Epithelial cell of prostate (primary cell): ENCODE measurements at places on chromosomes 3 and 15.

DNA sequence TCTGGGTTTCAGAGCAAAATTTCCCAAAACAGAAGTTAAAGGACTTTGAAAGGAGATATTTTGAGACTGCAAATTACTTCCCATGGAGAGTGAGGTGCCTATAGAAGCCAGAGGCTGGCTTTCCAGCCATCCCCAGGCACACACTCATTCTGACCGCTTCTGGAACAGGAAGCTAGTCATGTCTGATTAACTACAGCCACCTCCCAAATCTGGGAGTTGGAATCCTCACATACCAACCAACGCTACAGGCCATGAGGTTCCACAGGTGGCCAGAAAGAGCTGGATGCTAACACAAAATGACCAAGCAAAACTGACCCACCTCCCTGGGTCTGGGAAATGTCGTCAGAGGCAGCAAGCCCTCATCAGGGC is 87.2 kb downstream of the SNRK start:
- no peak for DNase-seq

DNA sequence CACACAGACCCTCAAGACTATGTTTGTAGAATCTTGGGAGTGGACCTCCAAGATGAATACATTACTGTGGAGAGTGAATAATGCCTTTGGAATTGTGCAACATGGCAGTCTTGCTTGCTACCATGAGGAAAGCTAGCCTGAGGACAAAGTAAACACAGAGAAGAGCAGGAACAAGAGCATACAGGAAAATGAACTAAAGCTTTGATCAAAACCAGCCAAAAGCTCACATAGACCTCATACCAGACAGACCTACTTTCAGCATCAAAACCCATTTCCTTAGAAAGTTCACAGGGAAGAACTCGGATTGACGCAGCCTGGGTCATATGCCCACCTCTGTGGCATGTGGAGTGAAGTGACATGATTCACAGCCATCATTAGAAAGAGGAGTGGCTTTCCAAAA is 3.3 kb upstream of the RAB8B start:
- peak; percentile 75 for DNase-seq

GRCh38 chr3:114453361-114453780 is 159.5 kb downstream of the TIGIT start:
- no peak for DNase-seq

GRCh38 chr15:42191610-42192346 is 16.3 kb downstream of the VPS39 start:
- DNase-seq, result no peak

DNA sequence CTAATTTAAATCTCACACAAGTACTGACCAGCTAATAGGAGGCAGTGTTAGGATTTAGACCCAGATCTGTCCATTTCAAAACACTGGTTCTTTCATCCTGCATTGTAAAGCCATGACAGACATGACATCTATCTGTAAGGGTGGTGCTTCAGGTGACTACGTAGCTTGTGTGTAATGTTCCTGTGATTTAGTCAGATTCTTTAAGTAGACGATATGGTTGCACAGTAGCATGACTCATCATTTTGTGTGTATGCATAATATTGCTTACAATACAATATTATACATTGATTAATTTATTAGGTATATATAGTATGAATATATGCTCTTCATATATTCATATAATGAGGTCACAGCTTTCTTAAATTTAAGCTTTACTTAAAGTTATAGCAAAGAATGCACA is 628.5 kb downstream of the GRM7 start:
- peak; percentile 22 for DNase-seq

DNA sequence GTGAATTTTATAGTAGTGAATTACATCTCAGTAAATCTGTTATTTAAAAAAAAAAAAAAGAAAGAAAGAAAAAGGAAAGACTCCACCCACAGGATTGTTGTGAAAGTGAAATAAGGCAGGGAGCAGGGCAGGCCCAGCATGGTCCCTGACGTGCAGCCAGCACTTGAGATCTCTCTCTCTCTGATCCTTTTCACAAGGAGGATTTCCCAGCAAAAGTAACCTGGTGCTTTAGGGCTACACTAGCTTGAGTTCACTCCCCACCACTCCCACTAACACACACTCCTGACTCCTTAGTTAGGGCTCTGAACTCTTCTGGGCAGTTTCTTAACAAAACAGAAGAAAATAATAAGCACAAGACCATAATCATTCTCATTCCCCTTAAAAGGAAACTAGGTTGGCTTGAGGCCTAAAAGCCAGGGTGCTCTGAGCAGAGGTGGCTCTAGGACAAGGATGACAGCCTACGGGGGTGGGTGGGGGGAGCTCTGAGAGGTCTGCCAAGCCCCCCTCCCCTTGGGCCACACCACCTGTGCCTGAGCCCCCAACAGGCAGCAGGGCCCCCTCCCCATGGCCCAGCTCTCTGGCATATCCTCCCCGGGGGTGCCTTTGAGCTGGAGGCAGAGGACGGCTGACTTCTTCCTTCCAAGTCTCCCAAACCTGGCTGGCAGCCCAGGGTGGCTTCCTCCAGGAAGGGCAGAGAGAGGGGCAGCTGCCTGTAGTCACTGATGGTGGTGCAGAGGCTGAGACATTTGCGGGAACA is 856 bp downstream of the TMEM40 start:
- no peak for DNase-seq

DNA sequence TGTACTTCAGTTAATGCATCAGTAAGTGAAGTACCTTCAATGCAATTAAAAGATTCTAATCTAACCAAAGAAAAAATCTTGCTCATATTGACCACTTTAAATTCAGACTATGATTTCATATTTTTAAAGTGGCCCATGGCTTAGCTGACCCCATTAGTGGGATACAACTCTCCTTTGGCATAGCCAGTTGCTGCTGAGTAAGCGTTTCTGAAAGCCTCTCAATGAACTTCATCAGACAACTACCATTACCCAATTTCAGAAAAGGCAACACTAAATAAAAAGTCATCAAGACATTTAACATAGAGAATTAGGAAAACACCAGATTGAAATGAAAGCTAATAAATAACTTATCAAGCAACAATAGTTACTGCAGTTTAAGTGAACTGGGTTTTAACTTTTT is 27.0 kb downstream of the CADM2 start:
- no peak for DNase-seq

- DNase-seq, result no peak
Observed at GRCh38 chr3:94779699-94780098, 716.8 kb downstream of the NSUN3 start.

- no peak for DNase-seq
Observed at GRCh38 chr3:29451920-29452319, 171.0 kb downstream of the RBMS3 start.

GRCh38 chr15:41798607-41799487 is 24.6 kb downstream of the MAPKBP1 start:
- DNase-seq, result no peak

GRCh38 chr3:154251610-154252009 is 72.7 kb downstream of the DHX36 start:
- no peak for DNase-seq

- DNase-seq, result no peak
Observed at GRCh38 chr15:32952901-32953532, 235.2 kb downstream of the GREM1 start.

- no peak for DNase-seq
Observed at GRCh38 chr3:181458857-181459256, 252.9 kb upstream of the SOX2 start.

GRCh38 chr3:180575571-180575970 is 26.4 kb upstream of the TTC14 start:
- no peak for DNase-seq

DNA sequence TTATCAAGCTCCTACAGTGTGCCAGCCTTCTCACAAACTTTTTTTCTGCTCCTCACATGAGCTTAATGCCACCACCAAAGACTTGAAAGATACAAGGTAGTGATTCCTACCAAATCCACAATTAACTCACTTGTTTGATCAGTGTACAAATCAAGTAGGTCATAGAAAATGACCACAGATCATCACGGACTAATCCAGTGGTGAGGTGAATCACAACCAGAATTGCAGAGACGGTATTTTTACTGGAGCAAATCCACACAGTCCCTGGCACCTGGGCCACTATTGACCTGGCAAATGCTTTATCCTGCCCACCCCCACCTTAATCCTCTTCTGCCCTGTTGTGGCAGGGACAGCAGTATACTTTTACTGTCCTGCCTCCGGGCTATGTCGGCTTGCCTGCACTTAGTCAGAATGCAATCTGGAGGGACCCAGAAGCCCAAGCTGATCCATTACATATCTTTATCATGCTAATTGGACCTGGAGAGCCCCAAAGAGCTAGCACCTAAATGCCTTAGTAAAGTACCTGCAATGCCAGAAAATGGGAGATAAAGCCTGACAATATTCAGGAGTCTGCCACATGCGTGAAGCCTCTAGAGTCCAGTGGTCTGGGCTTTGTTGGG is 83.9 kb upstream of the CDV3 start:
- no peak for DNase-seq
